ENCODE measurements at places on chromosomes 3 and 15. TPM values are rescaled to one million over a fixed set of nuclear protein-coding genes. Genes with fewer than 3 reads are reported as not detected.

The SAMMSON gene
- total RNA-seq = not detected

The CD80 gene
- total RNA-seq = not detected

The TIGIT gene
- total RNA-seq = 5.0 TPM

GRCh38 chr3:19595884-19596283 is 338.1 kb downstream of the EFHB start:
- H3K27me3 ChIP-seq = no peaks in the 10 kb centered on the region
- no peak overlapping the region for H3K4me3 ChIP-seq

- no peaks in the 10 kb centered on the region for H3K4me1 ChIP-seq
- H3K36me3 ChIP-seq = no peaks in the 10 kb centered on the region
- DNase-seq = no peak
- no peak overlapping the region for H3K27ac ChIP-seq
Measured at GRCh38 chr3:172096881-172097420, 57.6 kb downstream of the FNDC3B start.

DNA sequence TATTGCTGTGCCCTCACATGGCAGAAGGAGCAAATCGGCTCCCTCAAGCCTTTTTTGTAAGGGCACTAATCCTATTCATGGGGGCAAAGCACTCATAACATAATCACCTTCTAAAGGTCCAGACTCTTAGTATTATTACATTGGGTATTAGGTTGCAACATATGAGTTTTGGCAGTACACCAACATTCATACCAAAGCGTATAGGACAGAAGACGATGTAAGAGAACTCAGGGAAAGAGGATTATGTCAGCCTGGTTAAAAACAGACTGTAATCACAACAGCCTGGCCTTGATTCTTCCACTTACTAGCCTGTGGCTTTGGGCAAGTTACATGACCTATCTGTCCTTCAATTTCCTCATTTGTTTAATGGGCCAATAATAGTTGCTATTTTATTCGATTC is 828.5 kb upstream of the NECTIN3 start:
- no peaks in the 10 kb centered on the region for H3K27me3 ChIP-seq
- H3K4me3 ChIP-seq = no peak overlapping the region
- DNase-seq = no peak
- H3K27ac ChIP-seq = no peak overlapping the region
- no peaks in the 10 kb centered on the region for H3K4me1 ChIP-seq

GRCh38 chr3:10284496-10284895 is 8.3 kb downstream of the GHRL start:
- H3K36me3 ChIP-seq = no peaks in the 10 kb centered on the region
- DNase-seq = no peak
- H3K27me3 ChIP-seq = no peaks in the 10 kb centered on the region
- H3K27ac ChIP-seq = no peak overlapping the region
- no peaks in the 10 kb centered on the region for H3K4me1 ChIP-seq
- H3K4me3 ChIP-seq = no peak overlapping the region

DNA sequence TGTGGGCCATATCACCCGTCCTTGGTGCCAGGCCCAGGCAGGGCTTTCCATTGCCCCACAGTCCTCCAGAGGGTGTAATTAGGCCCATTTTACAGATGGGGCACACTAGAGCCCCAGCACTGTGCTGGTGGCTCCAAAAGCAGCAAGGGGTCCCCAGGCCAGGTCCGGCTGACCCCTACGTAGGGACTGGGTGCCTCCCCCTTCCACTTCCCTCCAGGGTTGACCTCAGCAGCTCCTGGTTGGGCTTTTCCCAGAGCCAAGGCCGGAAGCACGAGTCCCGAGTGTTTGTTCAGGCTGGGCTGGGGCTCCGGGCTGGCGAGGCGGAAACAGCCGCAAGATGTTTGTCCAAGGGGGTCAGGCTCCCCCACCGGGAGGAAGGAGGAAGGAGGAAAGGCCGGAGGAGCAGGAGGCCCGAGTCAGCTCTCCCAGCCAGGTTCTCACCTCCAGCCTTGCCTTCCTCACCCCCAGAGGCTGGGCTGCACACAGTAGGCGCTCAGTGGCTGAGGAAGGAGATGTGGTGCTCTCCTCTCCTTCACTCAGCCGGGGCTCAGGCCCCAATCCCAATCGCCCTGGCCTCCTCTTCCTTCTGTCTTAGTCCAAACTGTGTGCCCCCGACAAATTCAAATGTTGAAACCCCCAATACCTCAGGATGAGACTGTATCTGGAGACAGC is 17.1 kb upstream of the PLXND1 start:
- H3K27me3 ChIP-seq = no peaks in the 10 kb centered on the region
- H3K4me3 ChIP-seq = no peak overlapping the region
- H3K4me1 ChIP-seq = no peaks in the 10 kb centered on the region
- DNase-seq = peak; percentile 56
- peak overlapping the region; percentile 94 for H3K27ac ChIP-seq
- no peaks in the 10 kb centered on the region for H3K36me3 ChIP-seq

- no peaks in the 10 kb centered on the region for H3K36me3 ChIP-seq
- peak; percentile 68 for DNase-seq
- no peak overlapping the region for H3K4me3 ChIP-seq
- H3K27ac ChIP-seq = no peak overlapping the region
Measured at GRCh38 chr3:138180375-138181029, 5.8 kb upstream of the DBR1 start.
